DND-41 (cell line): ENCODE measurements at places on chromosomes 2 and 18.

DNA sequence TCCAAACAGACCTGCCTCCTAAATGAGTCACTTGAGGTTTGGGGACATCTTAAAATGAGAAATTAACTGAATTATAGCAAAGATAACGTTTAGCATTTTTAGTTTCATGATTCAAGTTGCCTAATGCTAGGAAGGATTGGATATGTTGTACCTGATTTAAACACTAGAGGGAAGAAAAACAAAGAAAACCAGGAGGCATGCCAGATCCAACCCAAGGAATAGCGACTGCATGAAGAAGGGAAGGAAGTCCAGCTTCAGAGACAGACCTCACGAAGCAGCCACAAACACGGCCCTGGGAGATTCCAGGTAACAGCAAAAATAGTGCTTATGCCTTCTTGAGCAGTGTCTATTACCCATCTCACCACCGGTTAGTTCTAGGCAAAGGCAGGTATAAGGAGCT, 499.9 kb upstream of the SPHKAP start:
- DNase-seq: no peak

DNA sequence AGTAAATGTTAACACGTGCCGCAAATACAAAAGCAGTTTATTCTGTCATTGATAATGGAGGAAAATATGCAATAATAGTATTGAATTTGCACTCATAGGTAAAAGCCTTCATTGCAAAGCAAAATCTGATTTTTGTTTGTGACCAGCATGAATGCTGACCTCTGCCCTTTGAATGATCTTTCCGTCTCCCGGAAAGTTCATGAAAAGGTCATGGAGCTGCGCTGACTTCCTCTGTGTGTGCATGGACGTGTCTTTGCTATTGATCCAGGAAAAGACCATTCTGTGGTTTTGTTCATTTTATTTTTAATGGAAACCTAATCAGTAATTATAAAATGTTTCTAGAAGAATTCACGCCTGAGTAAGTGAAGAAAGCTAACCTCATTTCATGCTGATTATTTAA, 320.0 kb downstream of the MTX2 start:
- DNase-seq: no peak

DNA sequence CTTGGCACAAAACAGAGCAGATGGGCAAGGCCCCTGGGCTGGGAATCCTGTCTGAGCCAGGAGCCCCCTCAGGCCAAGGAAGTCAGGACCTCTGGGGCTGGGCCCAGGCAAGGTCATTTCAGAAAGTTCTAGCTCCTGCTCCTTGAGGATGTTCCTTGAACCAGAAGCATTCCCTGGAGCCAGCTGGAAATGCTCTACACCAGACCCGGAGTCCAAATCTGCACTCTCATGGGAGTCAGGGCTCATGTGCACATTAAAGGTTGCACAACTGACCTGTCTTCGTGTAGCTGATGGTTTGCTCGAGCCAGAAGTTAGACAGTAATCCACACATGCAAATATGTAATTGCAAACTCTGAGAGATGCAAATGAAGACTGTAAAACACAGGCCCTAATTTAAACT, 18.0 kb downstream of the PARD6G start:
- DNase-seq: no peak

GRCh38 chr2:110852541-110853263, 120.3 kb downstream of the ACOXL start:
- DNase-seq: peak; percentile 74

GRCh38 chr2:203280428-203281064, 41.7 kb downstream of the CYP20A1 start:
- DNase-seq: no peak

- DNase-seq: no peak
These were observed 691.0 kb downstream of the ZEB2 start for GRCh38 chr2:143828763-143829537.

GRCh38 chr18:74840492-74841167, 243.0 kb downstream of the ZNF407 start:
- no peak for DNase-seq

- no peak for DNase-seq
These were observed 86.2 kb downstream of the LYPD1 start for GRCh38 chr2:132583666-132584360.

- DNase-seq: no peak
These were observed 345.5 kb downstream of the SETBP1 start for GRCh38 chr18:45026162-45026561.

DNA sequence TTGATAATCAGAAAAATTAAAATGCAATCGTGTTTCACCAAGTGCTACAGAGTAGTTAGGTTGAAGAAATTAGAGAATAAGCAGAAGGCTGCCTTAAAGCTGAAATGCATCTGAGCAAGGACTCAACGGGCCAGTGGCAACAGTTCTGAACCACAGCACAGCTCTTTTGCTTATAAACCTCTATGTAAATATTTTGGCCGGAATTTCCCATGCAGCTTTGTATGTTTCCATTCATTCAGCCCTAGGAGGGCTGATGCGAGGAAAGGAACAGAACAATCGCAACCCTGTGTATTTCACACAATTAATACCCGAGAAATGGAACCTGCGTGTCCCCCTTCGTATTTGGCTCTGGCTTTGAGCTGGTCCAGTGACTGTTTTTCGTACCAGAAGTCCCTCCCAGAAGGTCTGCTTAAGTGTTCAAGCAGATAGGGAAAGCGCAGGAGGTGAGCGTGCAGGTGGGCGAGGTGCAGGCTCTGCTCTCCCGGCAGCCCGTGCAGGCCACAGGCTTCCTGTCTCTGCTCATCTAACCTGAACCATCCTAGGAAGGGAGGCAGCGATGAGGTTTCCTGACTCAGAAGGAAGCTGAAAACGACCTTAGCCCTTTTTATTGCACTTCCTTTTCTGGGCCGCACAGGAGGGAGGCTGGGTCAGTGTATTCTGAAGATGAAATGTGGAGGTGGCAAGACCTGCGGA, 67.3 kb downstream of the ASB1 start:
- no peak for DNase-seq

DNA sequence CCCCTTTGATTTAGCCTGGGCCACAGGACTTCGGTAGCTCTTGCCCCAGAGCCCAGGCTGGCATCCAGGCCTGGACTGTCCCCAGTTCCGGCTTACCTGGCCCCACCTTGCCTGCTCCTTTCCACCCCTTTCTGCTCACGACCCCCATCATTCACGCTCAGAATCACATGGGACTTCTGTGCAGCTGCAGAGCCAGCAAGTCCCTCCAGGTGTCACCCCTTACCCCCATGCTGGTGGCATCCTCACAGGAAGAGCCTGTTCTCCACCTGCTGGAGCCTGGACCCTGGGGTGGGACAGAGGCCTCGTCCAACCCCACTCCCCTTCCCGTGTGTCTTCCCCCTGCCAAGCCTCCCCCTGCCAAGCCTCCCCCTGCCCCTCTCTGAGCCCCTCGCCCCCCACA, 7.9 kb upstream of the KCNIP3 start:
- no peak for DNase-seq

- DNase-seq: no peak
These were observed 80.4 kb downstream of the POLR1A start for GRCh38 chr2:86025229-86025820.

GRCh38 chr2:240530181-240530580, 27.6 kb downstream of the ANKMY1 start:
- DNase-seq: no peak

DNA sequence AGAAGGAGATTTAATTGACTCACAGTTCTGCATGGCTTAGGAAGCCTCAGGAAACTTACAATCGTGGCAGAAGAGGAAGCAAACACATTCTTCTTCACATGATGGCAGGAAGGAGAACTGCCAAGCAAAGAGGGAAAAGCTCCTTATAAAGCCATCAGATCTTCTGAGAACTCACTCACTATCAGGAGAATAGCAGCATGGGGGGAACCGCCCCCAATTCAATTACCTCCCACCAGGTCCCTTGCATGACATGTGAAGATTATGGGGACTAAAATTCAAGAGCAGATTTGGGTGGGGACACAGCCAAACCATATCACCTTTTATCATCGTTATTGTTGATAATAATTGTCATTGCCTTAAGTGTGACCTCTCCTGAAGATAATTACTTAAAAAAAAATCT, 197.9 kb upstream of the SLC14A2 start:
- no peak for DNase-seq

DNA sequence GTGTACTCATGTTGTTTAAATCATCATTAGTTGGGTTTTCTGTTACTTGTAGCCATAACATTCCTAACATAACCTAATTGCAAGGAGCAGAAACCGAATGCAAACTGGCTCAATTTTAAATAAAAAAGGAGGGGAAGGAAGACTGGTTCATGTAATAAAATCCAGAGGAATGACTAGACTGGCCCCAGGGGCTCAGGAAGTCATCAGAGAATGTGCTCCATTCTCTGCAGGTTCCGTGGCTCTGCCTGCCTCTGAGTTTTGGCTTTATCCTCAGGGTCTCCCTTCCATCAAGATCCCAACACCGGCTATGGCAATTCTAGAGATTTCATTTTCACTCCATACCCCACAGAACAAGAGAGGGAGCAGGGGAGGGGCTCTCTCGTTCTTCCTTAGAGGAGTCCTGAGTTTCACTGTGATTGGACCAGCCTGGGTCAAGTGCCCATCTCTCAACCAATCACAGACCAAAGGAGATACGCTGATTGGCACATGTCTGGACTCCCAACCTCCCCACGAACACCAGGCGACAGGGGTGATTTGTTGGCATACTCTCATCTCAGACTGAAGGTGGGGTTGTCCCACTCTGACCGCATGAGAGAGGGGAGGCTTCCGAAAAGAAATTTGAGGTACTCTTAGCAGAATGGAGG, 64.8 kb downstream of the NPPC start:
- no peak for DNase-seq

GRCh38 chr18:1559563-1559962, 654.9 kb downstream of the ADCYAP1 start:
- DNase-seq: no peak

DNA sequence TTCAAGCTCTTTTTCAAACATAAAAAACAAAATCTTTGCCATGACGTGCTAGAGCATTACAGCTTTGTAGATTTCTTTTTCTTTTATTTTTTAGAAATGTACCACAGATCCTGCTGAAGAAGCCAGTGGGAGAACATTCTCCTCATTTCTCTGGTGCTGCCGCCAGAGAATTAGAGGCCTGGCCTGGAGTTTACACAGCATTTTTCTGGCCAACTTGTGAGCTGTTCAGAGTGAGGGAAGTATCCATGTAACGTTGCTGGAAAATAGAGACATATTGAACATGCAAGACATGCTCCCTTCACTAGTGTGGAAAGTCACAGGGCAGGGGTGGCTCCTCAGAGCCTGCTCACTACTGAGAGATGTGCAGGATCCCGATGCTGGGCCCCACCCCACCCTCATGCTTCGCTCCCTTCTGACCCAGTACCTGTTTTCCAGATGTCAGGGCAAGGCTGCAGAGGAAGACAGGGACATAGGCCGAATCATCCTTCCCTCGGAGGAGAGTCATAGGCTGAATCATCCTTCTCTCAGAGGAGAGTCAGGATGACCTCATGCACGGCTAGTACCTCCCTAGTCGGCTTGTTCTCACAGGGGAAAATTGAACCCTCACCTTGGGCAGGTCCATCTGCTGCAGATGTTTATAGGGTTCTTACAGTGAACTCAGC, 298.5 kb downstream of the INSIG2 start:
- DNase-seq: no peak

DNA sequence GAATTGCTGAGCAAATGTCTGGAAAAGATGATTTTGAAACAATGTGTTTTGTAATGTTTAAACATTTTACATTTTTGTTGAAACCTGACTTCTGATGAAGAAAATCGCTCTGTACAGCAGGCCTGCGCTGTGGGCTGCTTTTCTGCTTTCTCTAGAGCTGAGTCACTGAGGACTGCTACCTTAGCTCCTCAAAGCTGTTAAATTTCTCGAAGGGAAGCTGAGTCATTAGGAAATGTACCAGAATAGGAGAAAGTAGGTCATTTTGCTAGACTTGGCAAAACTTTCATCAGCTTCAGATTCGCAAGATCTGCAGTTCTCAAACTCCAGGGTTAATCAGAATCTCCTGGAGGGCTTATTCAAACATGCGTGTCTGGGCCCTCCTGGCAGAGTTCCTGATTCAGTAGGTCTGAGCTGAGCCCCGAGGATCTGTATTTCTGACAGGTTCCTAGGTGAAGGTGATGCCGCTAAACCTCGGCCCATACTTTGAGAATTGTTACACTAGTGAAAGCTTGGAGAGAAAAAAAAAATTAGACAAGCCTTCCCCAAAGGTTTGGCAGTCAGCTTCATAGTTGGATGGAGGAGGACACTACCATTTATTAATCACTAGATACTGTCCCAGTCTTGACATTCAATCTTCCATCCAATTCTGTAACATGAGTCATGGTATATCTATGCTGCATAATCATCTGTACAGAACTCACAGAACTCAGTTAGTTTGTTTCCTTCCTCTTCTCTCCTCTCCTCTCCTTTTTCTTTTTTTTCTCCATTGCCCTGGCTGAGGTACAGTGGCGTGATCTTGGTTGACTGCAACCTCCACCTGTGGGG, 297.6 kb downstream of the PARD3B start:
- DNase-seq: no peak

DNA sequence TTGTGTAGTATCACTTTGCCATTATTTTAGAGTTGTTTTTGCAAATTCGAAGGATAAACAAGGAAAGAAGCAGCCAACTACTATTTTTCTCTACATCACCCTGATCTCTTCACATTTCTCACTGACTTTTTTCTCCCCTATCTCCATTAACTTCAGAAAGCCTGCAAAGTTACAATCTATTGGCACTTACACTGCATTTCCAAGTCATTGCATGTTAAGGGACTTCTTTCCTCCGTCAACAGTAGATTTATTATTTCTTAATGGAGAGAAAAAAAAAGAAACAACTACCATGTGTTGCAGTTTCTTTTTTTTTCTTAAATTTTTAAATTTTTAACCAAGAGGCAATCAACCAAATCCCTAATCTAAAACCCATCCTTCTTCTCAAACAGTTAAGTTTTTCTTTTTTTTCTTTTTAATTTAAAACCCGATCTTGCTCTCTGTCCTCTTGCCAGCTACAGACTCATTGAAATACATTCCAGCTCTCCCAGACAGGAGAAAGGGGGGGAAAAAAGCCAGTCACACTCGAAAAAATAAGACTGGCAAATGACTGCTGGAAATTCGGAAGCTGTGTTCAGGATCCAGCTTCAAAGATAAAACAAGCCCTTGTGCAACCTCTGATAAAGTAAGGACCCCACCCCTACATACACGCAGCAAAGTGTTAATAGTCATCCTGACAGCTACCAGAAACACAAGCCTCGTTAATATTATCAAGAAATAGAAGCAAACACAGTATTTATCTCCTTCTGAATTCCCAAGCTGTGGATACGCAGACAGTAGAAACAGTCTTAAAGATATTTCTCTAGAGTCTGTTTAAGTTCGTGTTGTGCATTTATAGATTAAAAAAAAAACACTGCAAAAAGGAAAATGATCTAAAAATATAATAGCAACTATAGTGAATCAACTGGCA, 1.3 kb downstream of the LRRTM4 start:
- no peak for DNase-seq

DNA sequence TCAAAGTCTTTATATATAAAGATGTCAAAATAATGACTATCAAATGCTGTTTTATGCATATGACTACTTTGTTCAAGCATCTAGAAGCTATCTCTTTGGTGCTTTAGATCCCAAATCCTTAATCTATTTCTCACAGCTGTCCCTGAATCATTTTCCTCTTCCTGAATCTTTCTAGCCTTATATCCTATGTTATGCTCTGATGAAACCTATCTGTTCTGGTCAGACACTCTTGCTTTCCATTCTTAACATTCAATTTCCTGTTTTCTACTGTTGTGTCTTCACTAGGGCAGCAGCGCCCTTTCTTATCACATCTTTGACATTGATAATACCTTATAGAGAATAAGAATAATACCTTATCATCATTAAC, 6.3 kb upstream of the PARD3B start:
- no peak for DNase-seq
